ENCODE measurements at places on chromosomes 7 and 10.
A peak's percentile ranks its signal among the peaks of the same experiment; 100 is the strongest.

DNA sequence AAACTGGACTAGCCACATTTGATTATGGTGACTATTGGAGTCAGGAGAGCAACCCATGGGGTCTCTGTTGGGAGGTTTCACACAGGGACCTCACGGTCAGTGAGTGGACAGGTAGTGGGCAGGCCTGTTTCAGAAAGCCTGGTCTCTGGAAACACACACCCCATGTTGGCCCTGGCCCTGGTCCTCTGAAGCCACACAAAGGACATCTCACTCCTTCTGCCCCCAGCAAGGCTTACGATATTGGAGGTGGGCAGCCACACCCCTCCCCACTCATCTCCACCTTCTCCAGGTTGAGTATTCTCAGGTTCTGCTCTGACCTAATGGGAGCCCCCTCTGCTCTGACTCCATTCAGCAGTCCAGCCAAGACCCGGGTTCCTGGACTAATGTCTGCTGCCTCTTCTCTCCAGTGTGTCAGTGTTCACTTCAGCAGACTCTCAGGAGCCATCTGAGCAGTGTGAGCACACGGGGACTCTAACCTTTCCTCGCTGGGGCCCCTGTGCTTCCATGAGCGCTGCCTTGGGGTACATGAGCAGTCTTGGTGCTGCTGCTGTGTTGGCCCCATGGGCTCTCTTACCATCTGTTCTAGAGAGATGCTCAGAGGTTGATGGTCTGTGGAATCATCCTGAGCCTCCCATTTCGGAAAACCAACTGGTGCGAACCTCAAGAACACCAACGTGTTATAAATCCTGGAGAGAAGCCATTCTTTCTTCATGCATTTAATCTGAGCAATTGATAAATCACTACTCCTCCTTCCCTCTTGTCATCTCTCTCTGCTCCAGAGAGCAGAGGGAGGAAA is 748.6 kb downstream of the GRID1 start:
- DNase-seq = no peak

- no peak for DNase-seq
These were observed 50.3 kb downstream of the CACNA2D1 start for GRCh38 chr7:82393076-82393839.

DNA sequence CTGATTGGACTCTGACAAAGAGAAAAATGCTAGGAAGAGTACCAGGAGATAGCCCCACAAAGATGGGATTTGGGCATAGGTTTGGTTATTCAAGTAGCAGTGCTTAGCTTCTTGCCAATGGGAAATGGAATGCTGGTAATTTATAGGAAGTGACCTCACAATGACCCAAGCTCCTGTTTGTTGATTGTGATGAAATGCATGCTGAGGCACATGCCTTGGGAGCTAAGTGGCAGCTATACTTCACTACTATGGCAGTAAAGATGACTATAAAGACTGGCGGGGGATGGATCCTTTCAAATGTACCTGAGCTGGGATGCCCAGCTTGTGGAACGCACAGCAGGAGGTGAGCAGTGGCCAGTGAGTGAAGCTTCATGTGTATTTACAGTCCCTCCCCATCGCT is 153.8 kb downstream of the ZNF22 start:
- no peak for DNase-seq

DNA sequence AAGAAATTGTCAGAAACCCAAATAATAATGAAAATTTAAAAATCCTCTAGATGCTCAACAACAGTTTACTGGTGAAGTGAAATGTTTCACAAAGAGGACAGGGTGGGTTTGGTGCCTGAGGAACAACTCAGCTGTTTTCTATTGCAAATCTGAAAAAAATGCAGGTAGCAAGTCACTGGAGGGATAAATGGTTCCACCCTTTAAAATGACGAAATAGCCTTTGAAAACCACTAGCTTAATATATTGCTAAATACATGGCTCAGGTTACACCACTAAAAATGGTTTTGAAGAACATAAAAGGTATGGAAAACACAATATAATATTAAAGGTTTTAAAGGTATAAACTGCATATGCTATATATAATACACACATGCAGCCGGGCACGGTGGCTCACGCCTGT is 69.5 kb downstream of the LMBR1 start:
- no peak for DNase-seq

DNA sequence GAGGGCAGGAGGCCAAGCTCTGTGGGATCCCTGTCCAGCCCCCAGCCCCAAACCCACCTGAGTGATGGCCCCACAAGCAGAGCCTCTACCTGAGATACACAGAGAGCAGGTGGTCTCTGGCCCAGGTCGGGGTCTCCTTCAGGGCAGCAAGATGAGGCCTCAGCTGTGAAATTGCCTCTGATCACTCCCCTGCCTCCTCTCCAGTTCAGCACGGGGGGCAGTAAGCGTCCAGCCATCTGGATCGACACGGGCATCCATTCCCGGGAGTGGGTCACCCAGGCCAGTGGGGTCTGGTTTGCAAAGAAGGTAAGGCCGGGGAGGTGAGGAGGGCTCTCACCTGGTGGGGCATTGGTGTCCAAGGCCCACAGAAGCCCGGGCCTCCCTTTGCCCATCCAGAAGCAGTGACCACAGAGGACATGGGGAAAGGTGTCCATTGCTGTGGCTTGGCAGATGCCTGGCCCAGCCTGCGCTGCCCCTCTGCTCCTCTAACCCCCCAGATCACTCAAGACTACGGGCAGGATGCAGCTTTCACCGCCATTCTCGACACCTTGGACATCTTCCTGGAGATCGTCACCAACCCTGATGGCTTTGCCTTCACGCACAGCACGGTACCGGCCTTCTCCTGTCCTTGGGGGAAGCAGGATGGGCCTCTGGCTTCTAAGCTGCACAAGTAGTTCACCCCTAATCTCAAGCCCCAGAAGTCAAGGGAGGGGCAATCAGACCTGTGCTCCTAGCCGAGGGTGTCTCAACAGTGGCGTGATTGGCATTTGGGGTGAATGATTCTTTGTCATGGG is 3.1 kb downstream of the CPA1 start:
- no peak for DNase-seq

- DNase-seq = no peak
These were observed 135.9 kb downstream of the ABCA13 start for GRCh38 chr7:48307041-48307714.

DNA sequence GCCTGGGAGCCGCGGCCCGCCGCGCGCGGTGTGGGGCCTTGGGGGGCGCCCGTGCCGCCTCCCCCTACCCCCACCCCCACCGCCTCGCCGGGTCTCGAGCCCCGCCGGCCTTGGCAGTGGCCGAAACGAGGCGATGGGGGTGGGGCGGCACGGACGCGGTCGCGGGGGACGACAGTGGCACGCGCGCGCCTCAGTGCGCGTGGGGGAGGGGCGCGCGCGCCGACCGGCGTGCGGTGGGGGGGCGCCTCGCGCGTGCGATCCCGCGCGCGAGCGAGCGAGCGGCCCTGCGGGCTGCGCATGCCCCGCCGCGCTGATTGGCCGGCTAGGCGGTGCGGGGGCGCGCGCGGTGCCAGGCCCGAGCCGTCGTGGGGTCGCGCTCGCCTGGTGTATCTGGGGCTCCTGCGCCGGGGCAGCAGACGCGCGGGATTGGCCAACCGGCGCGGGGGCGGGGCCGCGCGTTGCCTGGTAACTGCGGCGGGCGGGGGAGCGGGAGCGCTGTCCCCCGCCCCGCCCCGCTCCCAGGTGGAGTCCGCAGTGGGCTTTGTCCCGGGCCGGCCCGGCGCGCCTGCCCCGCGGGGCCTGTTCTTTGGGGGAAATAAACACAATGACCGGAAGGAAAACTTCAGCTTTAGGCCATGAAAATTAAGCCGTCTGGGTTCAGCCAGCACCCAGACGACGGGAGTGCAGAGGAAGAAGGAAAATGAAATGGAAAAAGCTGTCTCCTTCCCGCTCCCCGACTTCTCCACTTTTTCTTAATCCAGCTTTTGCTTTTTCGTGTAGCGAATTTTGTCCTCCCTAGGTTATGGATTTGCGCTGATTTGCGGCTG is 873 bp downstream of the GTF2I start:
- peak; percentile 96 for DNase-seq
